ENCODE measurements at places on chromosomes 5 and 9.

GRCh38 chr9:90469435-90469834, 173.2 kb downstream of the DIRAS2 start:
- no peak for DNase-seq

- no peak for DNase-seq
These were observed 12.7 kb downstream of the CSF1R start for GRCh38 chr5:150073677-150074076.

GRCh38 chr5:151227918-151228447, 4.1 kb upstream of the CCDC69 start:
- DNase-seq = no peak

GRCh38 chr5:150473673-150474358, 24.3 kb upstream of the RPS14 start:
- DNase-seq = peak; percentile 79

DNA sequence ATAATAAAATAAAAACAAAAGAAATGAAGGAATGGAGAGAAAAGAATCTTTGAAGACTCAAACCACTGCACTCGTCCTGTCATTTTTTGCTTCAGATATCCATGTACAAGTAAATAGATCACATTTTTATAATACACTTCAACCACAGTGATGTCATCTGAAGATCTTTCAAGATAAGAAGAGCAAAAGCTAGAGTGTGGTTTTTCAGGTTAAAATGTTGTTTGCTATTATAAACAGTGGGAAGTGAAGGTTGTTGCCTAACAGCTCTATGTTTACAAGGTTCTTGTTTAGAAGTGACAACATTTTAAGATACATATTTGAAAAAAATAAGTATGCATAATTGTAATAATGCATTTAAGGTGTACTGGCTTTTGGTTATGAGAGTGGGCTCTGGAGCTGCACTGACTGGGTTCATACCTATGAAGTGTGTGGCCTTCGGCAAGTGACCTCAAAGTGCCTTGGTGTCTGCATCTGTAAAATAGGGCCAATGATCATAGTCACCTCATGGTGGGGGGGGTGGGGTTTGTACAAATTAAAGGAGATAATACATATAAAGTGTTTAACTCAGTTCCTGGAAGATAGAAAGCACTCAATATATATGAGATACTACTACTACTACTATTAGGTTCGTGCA, 45.5 kb upstream of the IL7R start:
- DNase-seq = no peak

DNA sequence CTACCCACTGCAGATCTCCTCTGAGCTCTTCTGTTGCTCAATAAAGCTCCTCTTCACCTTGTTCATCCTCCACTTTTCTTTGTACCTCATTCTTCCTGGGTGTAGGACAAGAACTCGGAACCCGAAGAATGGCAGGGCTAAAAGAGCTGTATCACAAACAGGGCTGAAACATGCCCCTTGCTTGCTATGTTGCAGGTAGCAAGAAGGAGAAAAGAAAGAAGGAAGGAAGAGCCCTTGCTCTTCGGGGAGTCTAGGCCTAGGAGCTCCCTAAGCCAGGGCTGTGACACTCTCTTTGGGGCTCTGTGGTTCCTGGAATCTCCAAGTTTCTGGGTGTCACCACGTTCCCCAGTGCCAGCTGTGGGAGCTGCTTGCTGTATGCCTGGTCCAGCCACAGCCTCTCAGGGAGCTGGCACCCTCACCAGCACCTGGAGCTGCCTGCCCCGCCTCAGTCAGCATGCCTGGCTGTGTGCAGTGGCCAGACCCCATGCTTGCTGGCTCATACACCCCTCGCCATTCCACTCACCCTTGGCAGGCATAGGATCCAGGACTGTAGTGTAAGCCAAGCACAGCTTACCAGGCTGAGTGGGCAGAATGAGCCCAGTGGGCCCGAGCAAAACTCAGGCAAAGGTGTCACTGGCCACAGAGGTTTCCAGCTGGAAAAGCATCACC, 274.8 kb upstream of the ADRA1B start:
- DNase-seq = no peak
